ENCODE measurements at places on chromosomes 13 and 19.

- DNase-seq = no peak
Measured at GRCh38 chr19:6531163-6531955, 533 bp downstream of the TNFSF9 start.

- no peak for DNase-seq
Measured at GRCh38 chr13:113667771-113668490, 912 bp downstream of the GRK1 start.

- no peak for DNase-seq
Measured at GRCh38 chr19:3902317-3902973, 22.0 kb downstream of the ATCAY start.

DNA sequence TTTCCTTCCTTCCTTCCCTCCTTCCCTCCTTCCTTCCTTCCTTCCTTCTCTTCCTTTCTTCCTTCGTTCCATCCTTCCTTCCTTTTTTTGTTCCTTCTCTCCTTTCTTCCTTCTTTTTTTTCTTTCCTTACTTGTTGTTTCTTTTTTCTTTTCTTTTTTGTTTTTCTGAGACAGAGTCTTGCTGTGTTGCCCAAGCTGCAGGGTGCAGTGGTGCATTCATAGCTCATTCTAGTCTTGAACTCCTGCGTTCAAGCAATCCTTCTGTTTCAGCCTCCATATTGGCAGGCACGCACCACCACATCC, 5.5 kb upstream of the EEF2 start:
- DNase-seq = no peak

GRCh38 chr13:59409211-59409610, 754.5 kb downstream of the DIAPH3 start:
- DNase-seq = no peak

DNA sequence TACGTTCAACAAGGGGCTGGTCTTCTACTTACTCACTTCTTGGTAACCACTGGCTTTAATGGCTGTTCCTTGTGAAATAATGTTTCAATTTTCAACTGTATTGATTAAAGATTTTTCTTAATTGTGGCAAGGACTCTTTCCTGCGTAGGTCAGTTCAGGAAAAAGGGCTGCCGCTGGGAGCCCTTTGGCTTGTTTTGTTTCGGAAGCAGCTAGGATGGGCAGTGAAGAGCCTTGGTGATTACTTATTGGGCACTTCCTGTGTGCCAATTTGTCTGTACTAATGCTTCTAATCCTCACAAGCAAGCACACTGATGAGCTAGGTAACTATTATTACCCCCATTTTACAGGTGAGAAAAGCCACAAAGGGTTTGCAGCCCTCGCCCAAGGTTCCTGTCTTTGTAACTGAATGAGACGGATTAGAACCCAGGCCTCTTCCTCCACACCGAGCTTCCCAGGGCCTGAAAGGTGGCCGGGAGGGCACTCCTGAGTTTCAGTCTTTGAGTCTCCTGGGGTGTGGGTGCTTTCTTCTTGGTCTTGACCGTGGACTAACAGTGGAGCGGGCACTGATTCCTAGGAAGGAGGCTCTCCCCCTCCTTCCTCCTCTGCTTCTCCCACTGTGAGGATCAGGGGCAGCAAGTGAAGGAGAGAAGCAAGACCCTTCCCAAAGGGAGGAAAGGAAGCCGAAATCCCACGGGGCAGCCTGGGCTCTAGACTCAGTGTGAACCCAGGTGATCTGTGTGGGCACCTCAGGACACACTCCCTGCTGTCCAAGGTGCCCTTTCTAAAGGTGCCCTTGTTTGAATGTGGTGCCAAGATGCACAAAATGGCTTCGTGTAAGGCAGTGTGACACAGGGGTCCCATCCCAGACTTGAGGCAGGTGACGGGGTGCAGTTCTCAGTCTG, 3.7 kb downstream of the COL4A2 start:
- no peak for DNase-seq

- DNase-seq = no peak
Measured at GRCh38 chr13:28613562-28613961, 45.4 kb upstream of the POMP start.

GRCh38 chr19:18483119-18483890, 38.6 kb downstream of the ELL start:
- no peak for DNase-seq

GRCh38 chr13:48731001-48731658, 77.4 kb downstream of the CYSLTR2 start:
- no peak for DNase-seq

GRCh38 chr19:31352296-31352781, 3.1 kb upstream of the TSHZ3 start:
- DNase-seq = no peak

GRCh38 chr13:95073747-95074311, 227.4 kb downstream of the ABCC4 start:
- DNase-seq = no peak

GRCh38 chr13:99075268-99076191, 97.7 kb upstream of the DOCK9 start:
- no peak for DNase-seq

- no peak for DNase-seq
Measured at GRCh38 chr13:21831654-21832324, 160.9 kb downstream of the FGF9 start.

- no peak for DNase-seq
Measured at GRCh38 chr13:19643652-19644051, 10.2 kb downstream of the MPHOSPH8 start.

DNA sequence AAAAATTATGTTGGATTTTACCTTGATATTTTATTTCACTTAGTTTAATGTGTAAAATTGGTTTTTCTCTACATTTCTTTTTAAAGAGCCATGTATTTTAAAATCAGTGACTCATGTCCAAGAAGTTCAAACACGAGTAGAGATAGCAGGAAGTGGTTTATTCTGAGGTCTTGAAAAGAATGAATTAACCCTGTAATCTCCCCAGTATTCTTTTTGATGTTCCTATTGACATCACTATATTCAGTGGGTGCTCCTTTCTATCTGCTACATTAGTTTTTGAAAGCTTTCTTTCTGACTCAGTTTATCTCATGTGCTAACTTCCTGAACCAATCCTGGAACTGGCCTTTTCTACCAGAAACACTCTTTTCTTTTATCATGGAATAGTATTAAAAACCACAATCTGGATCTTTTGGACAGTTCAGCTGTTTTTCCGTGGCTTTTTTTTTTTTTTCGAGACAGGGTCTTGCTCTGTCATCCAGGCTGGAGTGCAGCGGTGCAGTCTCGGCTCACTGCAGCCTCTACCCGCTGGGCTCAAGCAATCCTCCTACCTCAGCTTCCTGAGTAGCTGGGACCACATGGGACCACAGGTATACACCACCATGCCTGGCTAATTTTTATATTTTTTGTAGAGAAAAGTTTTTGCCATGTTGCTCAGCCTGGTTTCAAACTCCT, 114.9 kb downstream of the PCCA start:
- no peak for DNase-seq

Data from SK-N-DZ (cell line).